CD4-positive, alpha-beta T cell (primary cell): ENCODE measurements at places on chromosomes 4 and X.

GRCh38 chr4:8000721-8001491 lies 61.2 kb upstream of the AFAP1 start:
- DNase-seq: no peak

DNA sequence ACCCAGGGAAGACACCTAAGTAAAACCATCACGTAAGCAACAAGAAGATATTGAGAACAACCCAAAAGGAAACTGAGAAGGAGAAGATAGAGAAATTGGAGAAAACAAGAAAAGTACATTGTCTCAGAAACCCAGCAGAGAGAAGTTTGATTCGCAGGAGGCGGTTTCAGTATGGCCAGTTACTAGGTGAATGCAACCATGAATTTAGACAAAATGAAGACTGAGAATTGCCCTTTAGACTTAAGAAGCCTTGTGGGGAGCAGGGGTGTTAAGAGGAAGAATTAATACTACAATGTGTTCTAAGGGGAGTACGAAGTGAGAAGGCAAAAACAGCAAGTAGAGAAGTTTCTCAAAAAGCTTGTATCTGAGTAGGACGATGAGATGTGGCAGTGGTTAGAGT lies 229.3 kb upstream of the NEIL3 start:
- no peak for DNase-seq

GRCh38 chrX:15755091-15755490 lies 17.0 kb downstream of the CA5B start:
- DNase-seq: no peak

DNA sequence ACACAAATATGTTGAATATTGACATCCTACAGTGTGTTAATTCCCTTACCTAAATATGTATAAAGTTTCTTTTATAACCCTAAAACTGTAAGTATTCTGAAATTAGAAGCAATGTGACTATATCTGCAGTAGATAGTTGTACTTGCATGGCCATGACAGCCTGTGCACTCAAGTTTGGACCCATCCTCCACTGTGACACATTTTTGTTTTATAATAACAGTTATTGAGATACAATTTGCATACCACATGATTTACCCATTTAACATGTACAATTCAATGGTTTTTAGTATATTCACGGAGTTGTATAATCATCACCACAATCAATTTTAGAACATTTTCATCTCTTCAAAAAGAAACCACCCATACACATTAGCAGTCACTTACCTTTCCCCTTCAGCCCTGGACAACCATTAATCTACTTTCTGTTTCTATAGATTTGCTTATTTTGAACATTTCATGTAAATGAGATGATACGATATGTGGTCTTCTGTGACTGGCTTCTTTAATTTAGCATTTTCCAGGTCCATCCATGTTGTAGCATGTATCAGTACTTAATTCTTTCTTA lies 29.6 kb downstream of the HERC3 start:
- no peak for DNase-seq

DNA sequence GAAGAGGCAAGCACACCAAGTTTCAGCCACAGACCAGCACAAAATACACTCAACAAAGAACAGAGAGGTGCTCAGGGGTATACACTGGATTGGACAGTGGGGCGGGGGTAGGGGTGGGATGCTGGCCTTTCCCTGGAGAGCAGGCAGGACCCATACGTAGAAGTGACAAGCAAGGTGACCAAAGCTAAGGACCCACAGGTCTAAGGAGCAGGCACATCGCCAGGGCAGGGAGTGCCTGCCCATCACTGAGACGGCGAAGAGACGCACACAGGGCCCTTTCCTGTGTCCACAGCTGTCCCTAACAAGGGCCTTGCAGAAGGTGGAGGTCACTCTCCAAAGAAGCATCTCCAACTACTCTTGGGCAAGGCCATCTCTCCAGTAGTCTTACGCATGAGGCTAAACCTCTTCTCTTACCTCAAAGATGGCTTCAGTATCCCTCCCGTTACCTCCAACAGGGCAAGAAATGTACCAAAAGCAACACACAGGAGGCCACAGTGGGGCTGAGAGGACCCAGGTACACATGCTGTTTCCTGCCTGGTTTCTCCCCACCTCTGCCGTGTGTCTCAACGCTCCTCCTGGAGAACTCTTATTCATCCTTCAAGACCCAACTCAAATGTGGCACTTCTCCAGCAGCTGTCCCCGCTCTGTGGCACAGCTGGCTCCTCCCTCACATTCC lies 6.5 kb downstream of the WDR1 start:
- DNase-seq: no peak

- DNase-seq: no peak
These were observed 37.1 kb upstream of the CCDC149 start for GRCh38 chr4:24949970-24950369.

- no peak for DNase-seq
These were observed 19.1 kb downstream of the NOP14 start for GRCh38 chr4:2944091-2944482.

GRCh38 chrX:81412428-81412827 lies 210.5 kb downstream of the SH3BGRL start:
- DNase-seq: no peak

GRCh38 chrX:150602296-150602695 lies 33.9 kb downstream of the MTM1 start:
- DNase-seq: no peak

DNA sequence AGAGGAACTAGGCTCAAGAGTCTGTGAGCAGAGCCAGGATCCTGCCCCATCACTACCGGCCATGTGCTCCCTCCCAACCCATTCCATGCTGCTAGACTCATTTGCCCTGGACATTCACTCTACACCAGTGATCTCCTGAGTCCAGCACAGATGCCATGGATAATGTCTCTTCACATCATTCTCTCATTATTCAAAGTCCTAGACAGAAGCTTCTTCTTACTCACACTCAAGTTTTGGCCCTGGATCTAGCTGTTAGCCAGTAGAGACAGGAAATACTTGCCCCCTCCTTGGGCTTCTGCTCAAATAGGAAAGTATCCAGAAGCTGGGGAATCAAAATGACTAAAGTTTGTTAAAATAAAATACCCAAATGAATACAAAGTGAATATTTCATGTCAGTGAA lies 266.8 kb upstream of the LDB2 start:
- DNase-seq: no peak

DNA sequence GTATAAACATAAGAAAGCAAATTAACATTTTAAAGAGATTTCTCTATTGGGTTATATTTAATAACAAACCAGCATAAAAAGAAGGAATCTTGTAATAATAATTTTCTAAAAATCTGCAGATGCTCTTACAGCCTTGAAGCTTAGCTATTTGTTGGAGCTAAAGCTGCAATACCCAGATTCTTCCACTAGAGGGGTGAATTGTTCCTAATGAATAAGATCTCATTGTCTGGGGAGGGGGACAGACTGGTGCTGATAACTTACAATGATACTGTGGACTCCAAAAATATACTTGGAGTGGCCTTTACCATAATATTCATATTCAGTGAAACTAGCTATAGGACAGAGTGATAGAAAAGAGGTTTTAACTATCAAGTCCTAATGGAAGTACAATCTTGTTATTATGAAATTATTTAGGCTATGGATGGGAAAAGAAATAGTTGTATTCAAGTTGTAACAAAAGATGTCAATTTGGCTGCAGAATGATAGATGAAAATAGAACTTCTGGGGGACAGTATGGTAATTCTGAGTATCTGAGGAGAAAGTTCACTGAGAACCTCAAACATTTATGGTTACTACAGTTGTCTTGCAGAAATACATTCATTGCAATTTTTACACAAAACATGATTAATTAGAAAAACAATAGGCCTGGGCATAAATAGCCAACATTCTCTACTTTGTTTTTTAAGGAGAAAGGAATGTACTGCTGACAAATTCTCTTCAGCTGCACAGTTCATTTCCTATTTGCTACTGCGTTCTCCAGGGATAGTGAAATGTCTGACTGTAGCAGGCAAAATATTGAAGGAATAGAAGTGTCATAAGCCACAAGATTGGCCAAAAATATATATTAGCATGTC lies 443.3 kb downstream of the GBA3 start:
- no peak for DNase-seq

DNA sequence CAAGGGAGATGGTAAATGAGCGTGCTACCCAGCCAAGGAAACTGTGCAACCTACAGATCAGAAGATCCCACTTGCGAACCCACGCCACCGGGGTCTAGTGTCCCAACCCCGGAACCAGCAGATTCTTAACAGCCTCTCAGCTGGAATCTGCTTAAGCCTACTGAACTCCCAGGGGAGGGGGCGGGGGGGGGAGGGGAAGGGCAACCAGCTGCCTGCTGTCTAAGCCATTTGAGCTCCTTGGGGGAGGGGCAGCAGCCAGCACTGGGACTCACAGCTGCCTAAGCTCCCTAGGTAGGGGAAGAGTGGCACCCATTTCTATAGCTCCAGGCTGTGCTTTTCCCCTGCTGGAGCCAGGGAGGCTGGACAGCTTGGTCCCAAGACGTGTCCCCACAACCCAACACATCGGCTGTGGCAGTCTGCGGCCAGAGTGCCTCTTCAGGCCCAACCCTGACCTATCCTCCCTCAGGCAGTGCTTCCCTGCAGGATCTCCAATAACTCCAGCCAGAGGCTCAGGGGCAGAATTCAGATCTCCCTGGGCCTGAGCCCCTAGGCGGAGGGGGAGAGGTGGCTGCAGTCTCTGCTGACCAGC lies 289.2 kb downstream of the LDB2 start:
- no peak for DNase-seq

- DNase-seq: no peak
These were observed 143.2 kb upstream of the ETNPPL start for GRCh38 chr4:108906006-108906405.

DNA sequence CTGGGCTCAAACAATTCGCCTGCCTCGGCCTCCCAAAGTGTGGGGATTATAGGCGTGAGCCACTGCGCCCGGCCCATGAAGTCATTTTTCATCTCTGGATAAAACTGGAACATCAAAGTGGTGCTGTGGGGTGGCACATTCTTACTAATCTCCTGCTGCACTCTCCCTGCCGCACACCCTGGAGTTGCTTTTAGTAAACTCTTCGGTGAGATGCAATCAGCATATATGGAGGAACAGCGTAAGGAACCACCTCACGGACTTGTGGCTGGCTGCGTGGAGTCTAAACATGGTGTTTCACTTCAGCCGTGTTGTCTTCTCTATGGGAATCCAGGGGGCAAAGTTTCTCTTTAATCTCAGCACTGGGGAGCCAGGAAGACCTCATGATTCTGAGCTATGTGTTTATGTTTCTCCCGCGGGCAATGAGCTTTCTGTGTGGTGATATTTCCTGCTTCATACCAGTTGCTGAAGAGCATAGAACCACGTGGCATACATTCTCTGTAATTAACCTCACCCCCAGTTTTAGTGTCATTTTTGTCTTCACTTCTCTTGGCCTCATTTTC lies 2.1 kb upstream of the RHOH start:
- DNase-seq: peak; percentile 50

GRCh38 chr4:104749062-104749461 lies 254.4 kb upstream of the CXXC4 start:
- no peak for DNase-seq

DNA sequence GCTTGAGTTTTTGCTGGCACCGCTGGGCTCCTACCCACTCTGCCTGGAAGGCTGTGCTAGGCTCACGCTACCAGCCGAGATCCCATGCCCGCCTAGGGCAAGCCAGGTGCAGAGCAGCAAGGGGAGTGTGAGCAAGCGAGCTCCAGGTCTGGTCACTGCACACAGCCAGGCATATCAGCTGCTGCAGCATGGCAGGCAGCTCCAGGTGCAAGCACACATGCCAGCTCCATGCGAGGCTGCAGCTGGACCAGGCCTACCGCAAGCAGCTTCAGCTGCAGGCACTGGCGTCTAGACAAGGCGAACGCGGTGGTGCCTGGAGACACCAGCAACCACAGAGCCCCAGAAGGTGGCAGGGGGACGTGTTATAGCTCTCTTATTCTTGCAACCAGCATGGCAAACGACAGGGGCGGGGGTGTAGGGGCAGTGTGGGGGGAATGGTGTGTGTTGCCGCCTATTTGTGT lies 614.7 kb upstream of the EPHA5 start:
- DNase-seq: no peak

- no peak for DNase-seq
These were observed 500 bp downstream of the CDX4 start for GRCh38 chrX:73447311-73447794.

- DNase-seq: no peak
These were observed 547 bp upstream of the CLGN start for GRCh38 chr4:140427919-140428471.

GRCh38 chr4:77193511-77194102 lies 36.6 kb downstream of the CCNG2 start:
- DNase-seq: peak; percentile 84

DNA sequence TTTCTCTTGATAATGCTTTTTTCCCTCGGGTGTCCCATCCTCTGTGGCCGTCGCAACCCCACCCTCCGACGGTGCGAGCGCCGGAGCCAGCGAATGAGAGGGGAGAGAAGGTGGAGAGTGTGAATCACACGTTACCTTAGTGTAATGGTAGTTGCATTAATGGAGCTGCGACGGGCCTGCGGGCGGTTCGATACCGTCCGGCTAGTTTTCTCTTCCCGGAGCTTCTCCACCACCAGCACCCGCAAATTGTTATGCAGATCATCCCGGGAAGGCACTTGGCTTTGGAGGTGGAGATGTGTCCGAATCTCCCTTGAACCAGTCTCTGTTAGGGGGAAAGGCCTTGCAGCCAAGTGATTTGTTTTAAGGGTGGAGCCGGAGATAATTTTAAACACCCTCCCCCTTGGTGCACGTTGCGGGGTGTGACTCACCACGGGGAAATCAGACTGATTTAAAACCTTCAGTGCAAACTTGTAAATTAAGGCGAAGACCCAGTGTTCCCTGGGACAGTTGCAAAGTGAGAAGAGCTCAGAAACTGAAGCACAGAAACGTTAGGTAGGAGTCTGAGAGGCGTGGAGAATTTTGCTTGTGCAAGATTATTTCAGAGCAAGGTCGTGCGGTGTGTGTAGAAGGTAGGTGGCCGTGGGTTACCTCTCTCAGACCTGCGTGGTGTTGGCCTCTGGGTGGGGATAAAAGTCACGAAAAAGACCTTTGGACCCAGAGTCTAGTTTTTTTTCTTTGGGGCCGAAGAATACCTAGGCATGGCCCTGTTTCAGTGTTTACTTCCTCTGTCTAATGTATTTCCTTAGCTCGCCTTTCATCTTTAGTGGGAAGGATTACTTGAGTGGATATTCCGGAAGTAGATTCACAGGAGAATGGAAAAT lies 1.3 kb downstream of the AFF1 start:
- peak; percentile 60 for DNase-seq

DNA sequence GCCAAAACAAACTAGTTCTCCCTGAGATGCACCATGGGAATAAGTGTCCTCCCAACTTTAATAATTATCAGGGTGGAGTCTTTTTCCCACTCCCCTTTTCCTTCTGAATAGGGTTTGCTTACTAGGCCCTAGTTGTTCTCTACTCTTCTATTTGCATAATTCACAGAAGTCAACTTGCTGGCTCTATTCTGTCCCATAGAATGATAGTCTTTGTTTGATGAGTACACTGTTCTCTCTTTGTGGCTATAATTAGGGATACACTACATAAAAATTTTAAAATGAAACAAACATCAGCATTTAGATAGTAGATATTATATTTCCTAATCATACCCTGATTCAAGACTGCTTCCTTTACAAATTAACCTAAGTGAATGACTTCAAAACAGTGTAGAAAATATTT lies 10.3 kb downstream of the PDHA2 start:
- no peak for DNase-seq

GRCh38 chr4:177450426-177451107 lies 8.3 kb upstream of the AGA start:
- no peak for DNase-seq

- no peak for DNase-seq
These were observed 113.4 kb upstream of the ATXN3L start for GRCh38 chrX:13433298-13433605.

- DNase-seq: no peak
These were observed 106.2 kb upstream of the RAPGEF2 start for GRCh38 chr4:158996669-158997074.
